Hindlimb muscle (tissue), 1 donor: ENCODE measurements at places on chromosomes 6 and 20.
A peak's percentile ranks its signal among the peaks of the same experiment; 100 is the strongest.

GRCh38 chr20:54199721-54200176 is 8.1 kb upstream of the PFDN4 start:
- DNase-seq: peak; percentile 76

DNA sequence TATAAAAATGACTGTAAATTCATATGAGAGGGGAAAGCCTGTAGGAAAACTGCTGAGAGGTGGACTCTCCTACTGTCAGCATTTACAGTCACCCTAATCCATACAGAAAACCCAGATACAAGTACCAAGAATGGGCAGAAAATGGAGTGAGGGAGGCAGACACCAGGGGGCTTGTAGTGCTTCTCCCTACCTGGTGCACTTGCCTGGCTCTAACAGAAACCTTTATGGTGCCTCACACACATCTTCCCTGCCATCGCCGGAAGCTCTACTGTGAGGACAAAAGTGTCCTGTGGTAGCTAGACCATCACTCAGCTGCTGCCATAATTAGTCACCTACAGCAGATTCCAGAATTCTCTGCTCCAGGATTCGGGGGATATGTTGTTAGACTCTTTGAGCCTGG is 441.3 kb downstream of the TFAP2B start:
- no peak for DNase-seq

DNA sequence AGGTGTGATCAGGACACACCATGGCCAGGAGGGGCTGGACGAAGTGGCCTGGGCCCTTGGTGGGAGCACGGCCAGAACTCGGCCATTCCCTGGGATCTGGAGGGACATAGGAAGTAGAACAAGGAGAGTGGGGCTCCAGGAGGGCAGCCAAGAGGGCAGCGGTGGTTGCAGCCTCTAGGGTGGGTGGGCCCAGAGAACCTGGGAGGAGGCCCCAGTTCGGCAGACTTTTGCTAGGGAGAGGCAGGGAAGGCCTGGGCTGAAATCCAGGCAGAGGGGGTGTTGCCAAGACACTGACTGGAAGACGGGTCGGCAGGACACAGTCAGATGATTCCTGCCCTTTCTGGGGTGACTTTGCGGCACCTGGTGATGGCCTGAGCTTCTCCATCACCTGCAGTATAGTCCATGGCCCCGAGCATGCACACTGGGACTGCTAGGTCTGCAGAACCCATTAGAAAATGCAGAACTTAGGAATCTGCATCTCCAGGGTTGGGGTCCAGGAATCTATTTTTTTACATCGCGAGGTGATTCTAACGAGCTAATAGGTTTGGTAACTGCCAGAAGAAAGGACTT is 224.8 kb downstream of the SYNDIG1 start:
- DNase-seq: peak; percentile 29

GRCh38 chr20:49893242-49894072 is 21.9 kb downstream of the SPATA2 start:
- no peak for DNase-seq

- DNase-seq: no peak
Measured at GRCh38 chr6:145199961-145200360, 535.4 kb downstream of the EPM2A start.

GRCh38 chr6:20575125-20575524 is 40.9 kb downstream of the CDKAL1 start:
- DNase-seq: no peak

GRCh38 chr6:21846541-21847451 is 253.2 kb downstream of the SOX4 start:
- no peak for DNase-seq
